CMK (cell line): ENCODE measurements at places on chromosomes 12 and 14.

DNA sequence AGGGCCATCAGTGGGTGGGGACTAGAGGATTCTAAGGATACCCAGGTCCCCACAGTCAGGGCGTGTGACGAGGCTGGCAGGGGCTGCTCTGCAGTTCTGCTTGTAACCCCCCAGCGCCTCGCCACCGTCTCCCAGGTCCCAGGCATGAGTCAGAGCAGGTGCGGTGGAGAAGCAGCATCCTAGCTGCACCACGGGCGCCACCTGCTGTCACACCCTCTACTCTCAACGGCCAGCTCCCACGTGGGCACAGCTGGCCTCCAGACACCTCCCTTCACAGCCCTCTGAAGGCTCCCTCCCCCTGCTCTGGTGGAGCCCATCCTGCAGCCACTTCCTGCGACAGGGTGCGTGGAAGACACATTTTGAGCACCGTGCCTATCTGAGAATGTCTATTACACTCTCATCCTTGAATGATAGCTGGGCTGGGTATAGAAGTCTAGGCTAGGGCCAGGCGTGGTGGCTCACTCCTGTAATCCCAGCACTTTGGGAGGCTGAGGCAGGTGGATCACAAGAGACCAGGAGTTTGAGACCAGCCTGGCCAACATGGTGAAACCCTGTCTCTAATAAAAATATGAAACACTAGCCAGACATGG is 6.9 kb upstream of the NUDT14 start:
- DNase-seq, result no peak

- DNase-seq, result no peak
Observed at GRCh38 chr12:93347054-93347785, 30.5 kb upstream of the NUDT4 start.

GRCh38 chr12:117809509-117809908 is 159.3 kb downstream of the KSR2 start:
- DNase-seq, result no peak

GRCh38 chr12:12440784-12441428 is 84.0 kb downstream of the BORCS5 start:
- DNase-seq, result no peak

DNA sequence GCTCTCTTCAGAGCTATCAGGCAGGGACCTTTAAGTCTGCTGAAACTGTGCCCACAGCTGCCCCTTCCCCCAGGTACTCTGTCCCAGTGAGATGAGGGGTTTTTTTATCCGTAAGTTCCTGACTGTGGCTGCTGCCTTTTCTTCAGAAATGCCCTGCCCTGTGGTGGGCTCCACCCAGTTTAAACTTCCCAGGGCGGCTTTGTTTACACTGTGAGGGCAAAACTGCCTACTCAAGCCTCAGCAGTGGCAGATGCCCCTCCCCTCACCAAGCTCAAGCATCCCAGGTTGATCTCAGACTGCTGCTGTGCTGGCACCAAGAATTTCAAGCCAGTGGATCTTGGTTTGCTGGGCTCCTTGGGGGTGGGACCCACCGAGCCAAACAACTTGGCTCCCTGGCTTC is 46.9 kb upstream of the SLC16A7 start:
- DNase-seq, result no peak

DNA sequence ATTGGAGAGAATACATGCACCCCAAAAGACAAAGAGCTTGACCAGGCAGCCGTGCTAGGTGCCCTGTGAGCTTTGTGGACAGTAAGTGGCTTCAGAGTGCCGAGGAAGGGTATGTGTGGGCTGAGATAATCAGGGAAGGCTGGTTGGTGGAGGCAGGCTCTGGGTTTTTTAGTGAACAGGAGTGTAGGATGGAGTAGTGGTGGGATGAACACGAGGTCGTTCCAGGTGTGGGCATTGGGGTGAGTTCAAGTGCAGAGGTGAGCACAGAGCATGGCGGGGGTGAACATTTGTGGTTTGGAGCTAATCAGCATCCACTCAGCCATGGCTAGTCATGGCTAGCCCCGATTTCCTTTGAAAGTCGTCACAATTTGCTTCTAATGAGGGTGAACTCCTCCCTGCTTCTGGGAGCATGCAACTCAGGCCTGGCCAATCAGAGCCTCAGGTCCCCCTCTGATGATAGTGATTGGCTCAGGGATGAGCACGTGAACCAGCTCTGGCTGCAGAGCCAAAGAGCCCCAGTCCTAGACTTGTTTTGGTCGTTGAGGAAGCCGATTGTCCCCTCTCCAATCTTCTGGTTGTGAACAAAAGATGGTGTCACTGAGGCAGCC is 40.7 kb upstream of the TCL1B start:
- no peak for DNase-seq

GRCh38 chr14:36585100-36585499 is 2.7 kb upstream of the NKX2-8 start:
- DNase-seq, result no peak

GRCh38 chr12:113246478-113247122 is 25.3 kb downstream of the TPCN1 start:
- no peak for DNase-seq

DNA sequence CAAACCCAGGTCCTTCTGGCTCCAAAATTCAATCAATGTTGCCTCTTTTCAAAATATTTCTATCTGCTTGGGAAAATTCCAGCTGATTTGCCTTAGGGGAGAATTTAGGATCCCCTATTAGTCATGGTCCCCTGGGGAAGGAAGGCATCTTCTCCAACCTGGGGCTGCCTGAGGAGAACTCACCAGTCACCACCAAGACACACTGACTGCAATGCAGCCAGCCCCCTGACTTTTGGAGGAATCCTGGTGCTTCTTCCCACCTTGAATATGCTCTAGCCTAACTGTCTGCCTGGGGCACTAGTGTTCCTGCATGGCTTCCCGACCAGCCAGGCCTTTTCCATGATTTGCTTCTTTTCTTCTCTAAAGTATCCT is 71.8 kb upstream of the BCL2L14 start:
- no peak for DNase-seq

- peak; percentile 31 for DNase-seq
Observed at GRCh38 chr14:68692916-68693771, 99.7 kb downstream of the ZFP36L1 start.

- no peak for DNase-seq
Observed at GRCh38 chr12:132558861-132559623, 51.3 kb downstream of the LRCOL1 start.

GRCh38 chr12:96811083-96811482 is 96.0 kb upstream of the NEDD1 start:
- no peak for DNase-seq

GRCh38 chr12:49667325-49668090 is 39.7 kb downstream of the FMNL3 start:
- DNase-seq, result no peak

DNA sequence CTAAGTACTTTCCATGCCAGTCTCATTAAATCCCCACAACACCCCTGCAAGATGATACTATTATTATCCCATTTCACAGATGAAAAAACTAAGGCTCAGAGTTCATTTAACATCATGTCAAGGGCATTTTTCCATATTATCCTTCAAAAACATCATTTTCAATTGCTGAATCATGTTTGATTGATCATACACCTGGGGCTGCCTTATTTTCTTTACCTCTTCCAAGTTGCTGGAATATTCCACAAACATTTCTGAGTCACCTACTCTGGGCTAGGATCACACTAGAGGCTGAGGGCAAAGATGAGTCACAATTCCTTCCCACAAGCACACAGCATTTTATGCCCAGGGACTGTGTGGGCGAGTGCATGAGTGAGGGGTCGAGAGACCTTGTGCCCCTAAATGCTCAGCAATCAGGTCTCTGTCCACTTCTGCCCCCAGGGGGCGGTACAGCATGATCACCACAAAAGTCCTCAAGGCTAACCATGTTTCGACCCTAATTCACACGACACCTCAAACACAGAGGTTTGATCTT is 14.1 kb upstream of the TMEM119 start:
- DNase-seq, result no peak

- DNase-seq, result no peak
Observed at GRCh38 chr14:106778986-106779385, 1252.6 kb downstream of the TMEM121 start.

DNA sequence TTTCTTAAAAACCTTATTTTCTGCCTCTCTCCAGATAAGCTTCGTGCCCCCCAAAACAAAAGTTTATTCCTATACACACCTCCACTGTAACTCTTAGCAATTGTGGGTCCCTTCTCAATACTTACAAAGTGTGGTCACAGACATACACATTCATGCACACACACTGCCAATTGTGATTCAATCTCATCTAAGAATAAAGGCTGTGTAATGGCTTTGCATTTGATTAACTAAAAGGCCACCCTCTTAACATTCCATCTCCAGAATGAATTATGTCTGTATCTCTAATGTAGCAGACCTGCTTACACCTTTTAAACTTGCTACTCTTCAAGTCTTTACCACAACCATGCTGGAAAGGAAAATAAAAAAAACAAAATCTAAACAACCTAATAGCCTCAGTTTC is 49.5 kb downstream of the MYF5 start:
- DNase-seq, result no peak

DNA sequence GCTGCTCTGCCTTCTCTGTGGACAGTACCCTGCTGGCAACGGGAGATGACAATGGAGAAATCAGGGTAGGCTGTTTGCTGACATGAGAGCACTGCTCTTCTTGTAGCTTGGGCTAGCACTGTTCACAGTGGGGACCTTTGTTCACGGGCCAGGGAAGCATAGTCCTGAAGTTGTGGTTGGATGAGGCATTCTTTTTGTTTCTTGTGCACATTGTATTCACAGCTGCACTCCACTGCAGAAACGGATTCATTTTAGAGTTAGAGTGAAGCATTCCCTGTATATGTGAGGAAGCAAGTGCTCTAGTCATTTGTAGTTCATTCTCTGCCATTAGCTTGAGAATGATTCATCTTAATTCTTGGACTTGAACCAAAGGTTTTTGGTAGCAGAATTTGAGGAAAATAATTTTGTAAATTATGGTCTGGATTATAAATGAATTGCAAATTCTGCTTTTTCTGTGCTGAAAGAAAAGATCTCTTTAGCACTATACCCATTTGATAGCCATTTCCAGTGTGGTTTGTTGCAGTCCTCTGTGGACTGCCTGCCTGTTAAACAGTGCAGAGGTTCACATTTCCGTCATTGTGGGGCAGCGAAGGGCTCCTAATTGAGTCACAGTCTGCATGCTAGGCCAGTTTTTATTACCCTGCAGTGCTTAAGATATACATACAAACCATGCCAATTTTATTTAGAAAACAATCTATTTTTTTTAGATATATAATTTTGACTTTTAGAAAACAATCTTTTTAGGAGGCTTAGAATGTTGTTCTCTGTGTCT is 80.6 kb downstream of the APAF1 start:
- DNase-seq, result no peak

DNA sequence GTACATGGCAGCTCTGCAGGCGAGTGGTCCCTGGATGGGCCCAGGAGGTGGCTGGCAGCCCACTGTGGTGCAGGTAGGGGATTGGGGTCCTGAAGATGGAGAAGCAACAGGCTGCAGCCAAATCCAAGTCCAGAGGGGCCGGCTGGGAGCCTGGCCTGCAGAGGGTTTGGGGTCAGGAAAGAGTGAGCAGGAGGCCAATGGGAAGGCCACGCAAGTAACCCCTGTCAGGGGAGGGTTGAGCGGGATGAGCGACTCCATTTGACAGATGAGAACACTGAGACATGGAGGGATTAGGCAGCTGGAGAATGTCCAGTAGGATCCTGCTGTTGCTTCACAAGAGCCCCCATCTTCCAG is 136.0 kb downstream of the BCL11B start:
- DNase-seq, result no peak
